ENCODE measurements at places on chromosomes 16 and 17.

DNA sequence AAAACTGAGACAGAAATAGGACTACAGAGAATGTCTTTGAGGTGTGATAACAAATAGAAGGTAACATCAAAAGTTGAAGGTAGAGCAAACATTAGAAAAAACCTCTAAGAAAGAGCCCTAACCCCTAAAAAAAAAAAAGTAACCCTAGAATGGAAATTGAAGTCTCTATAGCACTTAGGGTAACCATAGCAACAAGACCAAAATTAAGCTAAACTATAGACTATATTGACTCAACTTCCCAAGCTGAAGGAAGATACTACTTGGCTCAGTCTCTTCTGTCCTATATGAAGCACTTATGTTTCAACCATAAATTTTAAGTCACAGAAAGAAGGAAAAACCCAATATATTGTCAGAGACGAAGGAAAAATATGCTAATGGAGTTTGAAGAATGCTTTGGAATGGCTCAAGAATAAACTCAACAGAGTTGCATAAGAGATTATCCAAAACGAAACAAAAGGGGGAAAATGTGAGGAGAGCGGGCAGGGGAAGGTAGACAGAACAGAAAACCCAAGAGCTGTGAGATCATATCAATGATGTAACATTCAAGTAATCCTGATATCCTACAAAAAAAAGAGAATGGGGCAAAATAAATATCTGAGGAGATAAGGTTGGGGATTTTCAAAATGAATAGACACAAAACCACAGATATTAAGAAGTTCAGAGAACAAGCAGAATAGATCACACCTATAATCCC is 88.4 kb downstream of the USP32 start:
- DNase-seq, result no peak

GRCh38 chr17:34663714-34664113 is 84.3 kb downstream of the TMEM132E start:
- no peak for DNase-seq

DNA sequence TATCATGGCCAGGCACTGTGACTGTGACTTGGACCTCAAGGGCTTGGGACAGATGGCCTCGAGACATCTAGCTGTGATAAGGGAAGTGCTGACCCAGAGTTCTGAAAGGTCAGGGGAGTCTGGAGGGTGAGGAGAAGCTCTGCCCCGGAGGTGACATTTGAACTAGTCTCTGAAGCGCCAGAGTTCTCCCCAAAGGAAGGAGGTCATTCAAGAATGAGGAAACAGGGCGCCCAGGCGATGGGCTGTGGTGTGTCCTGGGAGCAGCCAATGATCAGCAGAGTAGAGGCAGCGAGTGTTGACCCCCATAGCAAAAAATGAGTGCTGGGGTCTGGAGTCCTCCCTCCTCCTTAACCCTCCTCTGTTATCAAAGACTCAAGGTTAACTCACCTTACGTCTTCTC is 4.9 kb downstream of the STARD3 start:
- no peak for DNase-seq

GRCh38 chr17:50365165-50365564 is 7.8 kb downstream of the MRPL27 start:
- DNase-seq, result no peak

DNA sequence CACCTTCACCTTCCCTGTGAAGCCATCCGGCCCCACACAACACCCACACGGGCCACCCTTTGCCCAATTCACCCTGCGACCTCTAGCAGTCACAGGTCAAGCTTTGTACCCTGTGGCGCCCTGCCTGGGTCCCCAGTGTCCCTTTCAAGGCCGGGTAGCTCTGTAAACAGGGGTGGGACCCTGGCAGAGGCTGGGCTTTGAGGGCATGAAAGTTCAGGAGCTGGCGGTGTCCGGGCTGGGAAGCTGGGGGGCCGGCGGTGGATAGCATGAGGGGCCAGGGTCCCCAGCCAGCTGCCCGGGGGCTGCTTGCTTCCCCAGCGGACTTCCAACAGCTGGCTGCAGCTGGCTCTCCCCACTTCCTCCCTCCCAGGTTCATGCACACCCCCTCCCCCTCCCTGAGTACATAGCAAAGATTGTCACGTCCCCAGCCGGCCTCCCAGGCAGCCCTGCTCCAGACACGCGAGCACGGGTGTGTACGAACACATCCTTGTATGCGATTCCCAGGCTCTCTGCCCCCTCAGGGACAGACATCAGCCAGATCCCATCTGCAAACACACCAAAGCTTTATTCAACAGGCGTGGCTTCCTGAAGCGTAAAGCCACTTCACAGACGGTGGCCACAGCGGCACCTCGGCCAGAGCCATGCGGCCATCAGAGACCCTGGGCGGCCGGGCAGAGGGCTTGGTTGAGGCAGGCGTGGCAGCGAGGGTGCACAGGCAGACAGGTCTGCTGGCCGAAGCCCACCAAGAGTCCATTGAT is 8.2 kb downstream of the NTHL1 start:
- DNase-seq, result no peak

- DNase-seq, result no peak
These were observed 560.3 kb downstream of the WWOX start for GRCh38 chr16:78659668-78660217.
